NCI-H1092 treated with DMSO at 0.1 percent for 48 hours (cell line): ENCODE measurements at places on chromosomes 4 and X.

DNA sequence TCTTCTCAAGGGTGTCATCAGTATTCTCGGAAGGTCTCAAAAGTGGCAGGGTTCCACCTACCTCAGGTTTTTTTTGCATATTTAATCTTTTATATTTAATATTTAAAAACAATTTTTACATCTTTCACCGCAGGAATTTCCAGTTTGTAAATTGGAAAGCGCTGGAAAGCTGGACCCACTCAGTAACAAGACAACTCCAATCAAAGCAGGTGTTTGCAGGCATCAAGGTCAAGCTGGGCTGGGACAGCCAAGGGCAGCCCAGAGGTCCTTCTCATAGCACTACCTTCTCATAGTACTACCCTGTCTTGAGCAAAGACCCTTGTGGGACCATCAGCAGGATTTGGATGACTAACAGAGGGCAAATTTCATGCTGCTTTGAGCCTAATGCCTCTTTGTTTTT, 160.1 kb downstream of the TET2 start:
- DNase-seq: no peak

DNA sequence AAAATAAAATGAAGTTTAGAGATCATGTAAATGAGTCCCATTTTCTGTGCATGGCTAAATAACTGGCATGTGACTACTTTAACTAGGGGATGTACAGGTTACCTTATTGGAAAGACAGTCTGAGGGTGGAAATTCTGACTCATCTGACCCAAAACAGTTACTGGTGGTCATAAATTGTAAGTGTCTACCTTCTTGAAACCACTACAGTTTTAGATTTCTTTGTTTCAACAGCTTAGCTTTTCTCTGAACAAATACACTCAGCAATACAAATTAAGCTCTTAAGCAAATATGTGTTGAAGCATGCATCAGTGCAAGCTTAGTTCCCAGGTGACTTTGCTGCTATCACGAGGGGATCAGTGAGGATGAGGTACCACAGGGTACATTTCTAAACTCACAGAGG, 60.7 kb upstream of the PGM2 start:
- DNase-seq: no peak

- DNase-seq: no peak
Measured at GRCh38 chrX:153370293-153371055, 30.7 kb downstream of the PNMA6E start.

DNA sequence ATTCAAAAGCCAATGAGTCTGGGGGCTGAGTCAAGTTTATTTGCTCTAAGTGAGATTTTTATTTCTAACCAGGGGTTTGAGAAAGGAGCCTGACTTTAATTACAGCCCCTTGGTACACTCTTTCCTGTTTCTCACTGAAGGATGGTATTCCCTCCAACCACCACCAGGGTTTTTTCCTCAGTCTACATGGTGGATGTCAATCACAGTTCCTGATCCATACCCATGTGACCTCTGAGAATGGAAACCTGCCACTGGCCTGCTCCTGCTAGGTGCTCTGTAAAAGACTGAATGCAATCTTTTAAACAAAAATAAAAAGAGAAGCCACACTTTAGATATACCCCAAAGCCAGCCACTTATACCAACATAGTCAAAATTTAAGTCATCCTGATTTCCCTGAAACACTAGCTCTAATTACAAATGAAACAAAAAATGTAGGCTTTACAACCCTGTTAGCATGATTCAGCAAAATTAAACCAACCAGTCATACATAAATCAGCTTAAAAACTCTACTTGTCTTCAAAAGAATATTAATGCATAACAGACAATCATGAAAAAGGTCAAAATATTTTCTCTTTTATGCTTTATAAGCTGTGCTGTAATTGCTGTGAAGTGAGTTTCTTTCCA, 112.1 kb upstream of the NWD2 start:
- DNase-seq: no peak

DNA sequence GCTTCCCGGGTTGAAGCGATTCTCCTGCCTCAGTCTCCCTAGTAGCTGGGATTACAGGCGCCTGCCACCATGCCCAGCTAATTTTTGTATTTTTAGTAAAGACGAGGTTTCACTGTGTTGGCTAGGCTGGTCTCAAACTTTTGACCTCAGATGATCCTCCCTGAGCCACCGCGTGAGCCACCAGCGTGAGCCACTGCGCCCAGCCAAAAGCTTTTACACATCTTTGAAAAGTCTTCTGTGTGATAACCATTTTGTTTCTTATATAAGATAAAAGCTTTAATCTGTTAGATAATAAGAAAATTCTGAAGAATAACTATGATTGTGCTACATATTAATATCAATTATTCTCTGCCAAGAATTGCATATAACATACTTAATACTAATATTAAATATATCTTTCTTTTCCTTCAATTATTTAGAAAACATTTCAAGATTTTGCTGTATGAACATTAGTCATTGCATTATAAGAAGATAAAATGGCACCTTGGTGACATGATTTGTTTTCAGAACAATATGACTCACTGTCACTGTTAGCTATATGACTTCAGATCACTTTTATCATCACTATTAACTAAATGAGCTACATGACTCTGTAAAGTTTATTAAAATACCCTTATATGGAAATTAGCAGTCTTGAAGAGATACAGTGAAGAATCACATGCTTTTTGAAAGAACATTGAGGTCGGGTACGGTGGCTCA, 33.4 kb downstream of the RUFY3 start:
- no peak for DNase-seq

GRCh38 chr4:108426493-108426892, 193.9 kb upstream of the RPL34 start:
- no peak for DNase-seq

DNA sequence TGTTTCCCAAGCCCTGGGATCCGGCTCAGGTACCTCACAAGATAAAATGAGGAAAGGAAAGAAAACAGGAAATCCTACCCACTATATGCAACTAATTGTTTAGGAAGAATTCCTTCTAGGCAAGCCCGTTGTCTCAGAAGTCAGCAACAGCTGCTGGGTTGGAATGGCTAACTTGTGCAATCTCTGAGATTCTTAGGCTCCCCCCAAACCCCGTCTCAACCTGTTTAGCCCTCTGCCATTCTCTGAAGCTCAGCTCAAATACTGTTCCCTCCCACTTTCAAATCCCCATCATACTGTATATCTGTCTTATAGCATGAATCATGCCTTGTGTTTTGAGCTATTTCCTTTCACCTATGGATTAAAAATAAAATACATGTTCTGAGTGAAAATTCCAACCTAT, 28.9 kb downstream of the STARD8 start:
- DNase-seq: no peak

DNA sequence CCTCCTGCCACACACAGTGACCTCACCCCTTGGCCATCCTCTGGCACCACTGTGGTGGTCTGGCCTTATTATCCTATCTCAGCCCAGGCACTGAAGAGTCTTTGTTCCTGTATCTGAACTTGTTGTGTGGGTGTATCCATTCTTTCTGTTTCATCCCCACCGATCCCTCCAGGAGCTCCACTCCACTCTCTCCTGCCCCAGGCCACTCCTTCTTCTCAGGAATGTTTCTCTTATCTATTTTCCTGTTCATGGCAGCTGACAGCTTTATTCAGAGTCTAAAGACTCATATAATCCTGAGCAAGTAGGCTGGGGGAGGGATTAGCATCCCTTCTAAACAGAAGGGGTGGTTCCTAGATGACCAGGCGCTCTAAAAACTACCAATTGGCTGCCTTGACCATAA, 150.0 kb downstream of the ANAPC10 start:
- no peak for DNase-seq

DNA sequence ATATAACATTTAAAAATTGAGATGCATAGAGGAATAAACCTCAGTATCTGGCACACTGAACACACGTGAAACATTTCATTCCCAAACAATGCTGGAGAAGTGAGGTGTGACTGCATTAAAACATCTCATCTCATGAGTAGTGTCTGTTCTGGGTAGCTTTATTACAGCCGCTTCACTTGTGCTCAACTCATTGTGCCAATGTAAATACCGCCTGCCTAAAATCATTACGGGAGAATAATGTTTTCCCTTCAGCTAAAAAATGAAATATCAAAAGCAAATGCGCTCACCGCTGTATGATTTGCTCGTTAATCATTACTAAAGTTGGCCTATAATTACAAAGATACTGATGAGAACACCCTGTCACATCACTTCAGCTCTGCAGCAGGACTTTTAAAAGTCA, 110.2 kb upstream of the PRPS2 start:
- peak; percentile 71 for DNase-seq

GRCh38 chr4:118215826-118216225, 137.0 kb downstream of the PRSS12 start:
- DNase-seq: no peak

DNA sequence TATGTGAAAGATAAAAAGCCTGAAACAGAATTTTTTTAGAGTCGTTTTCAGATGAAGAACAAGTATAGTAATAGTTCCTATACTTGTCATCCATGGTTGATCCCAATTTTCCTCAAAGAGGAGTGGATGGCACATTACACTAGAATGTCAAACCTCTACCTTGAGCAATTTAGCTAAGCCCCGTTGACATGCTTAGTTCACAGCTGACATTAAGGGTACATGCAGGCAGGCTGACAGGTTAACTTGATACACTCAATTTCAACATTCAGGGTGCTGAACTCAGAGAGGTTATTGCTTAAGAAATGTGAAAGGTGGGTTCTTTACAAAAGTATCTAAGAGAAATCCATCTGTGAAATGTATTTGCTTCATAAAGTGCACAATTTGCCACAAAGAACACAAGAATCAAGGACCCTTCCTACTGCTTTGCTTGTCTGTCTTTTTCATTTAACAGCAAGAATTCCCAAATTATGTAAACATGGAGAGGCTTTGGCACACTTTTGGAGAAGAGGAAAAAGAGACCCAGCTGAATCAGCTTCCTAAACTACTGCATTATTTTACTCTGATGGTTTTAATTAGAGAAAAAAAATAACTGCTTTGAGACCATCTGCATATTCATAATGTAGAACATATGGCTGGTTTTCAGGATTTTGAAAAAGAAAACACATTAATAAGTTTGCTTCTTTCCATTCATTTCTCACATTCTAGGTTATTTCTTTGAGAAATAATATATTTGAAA, 122.5 kb upstream of the DDIT4L start:
- no peak for DNase-seq

GRCh38 chr4:176435901-176436292, 116.1 kb downstream of the SPCS3 start:
- DNase-seq: no peak
